Activated CD8-positive, alpha-beta memory T cell treated with anti-CD3 and anti-CD28 coated beads for 4 hours (primary cell): ENCODE measurements at places on chromosomes 13 and 19.

GRCh38 chr13:36175621-36176020, 38.7 kb downstream of the SOHLH2 start:
- DNase-seq: no peak

DNA sequence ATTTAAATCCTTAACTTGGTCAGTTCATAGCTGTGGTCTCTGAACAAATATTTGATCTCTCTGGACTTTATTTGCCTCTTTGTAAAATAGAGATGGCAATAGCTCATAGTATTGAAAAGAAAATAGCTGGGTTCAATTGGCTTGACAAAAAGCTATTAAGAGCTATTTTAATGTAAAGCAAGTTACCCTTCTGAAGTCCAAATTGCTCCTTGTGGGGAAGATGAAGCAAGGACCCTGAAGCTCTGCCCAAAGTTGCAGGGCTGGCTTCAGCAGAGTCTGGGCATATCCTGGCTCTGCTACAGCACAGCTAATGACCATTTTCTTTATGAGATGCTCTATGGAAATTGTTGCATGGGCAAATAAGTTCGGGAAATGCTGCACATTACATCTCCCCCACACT, 484.5 kb downstream of the TDRD3 start:
- DNase-seq: no peak

DNA sequence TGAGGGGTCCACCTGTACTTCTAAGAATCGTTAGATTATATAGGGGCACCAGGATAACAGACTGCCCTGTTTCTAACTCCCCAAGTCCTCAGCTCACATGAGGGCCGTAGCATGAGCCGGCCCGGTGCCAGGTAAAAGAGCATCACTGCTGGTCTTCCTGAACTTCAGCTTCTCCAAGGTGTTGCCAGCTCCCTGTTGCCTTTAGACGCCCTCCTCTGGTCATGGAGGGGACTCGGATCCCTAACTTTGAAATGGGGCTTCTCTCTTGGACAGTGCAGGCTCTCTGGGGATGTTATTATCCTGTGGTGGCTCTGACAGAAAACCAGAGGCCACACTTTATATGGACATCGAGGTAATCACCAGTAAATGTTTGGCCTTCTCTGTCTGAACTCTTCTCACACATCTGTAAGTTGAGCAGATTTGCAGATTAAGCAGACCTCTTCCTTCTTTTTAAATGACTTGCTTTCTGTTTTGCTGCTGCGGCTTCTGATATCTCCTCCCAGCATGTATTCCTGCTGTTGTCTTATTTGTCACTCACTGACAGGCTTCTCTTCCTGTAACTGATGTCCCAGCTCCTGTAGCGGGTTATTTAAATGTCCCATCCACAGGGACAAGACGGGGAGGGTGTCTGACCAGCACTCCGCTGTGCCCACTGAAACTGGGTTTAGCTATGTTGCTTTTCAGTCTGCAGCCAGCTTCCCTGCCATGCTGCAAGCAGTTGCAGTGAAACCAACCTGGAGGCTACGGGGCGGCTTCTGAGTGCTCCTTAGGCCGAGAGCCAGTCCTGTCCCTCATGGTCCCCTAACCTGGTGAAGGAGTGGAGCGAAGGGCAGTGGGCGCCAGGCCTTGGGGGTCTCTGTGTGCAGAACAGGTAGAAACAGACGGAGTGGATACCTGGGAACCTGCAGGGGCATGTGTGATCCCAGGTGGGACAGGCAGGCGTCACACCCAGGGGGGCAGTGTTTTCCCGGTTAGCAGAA, 39.2 kb downstream of the TSSK6 start:
- DNase-seq: no peak

DNA sequence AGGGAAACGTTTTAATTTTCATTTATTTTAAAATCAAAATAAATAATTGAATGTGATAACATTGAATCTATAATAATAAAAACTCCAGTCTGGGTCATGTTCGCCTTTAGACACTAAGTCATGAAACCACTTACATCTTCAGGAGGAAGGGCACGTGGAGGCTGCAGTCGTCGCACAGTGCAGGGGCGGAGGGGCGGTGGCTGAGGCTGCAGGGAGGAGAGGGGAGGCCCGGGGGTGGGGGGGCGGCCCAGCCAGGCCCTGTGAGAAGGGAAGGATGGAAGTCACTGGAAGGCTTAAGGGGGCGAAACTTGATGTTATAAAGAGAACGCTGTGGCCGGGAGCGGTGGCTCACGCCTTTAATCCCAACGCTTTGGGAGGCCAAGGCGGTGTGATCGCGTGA, 14.9 kb upstream of the LATS2 start:
- DNase-seq: no peak

- no peak for DNase-seq
Measured at GRCh38 chr13:32297206-32297605, 18.0 kb downstream of the ZAR1L start.

DNA sequence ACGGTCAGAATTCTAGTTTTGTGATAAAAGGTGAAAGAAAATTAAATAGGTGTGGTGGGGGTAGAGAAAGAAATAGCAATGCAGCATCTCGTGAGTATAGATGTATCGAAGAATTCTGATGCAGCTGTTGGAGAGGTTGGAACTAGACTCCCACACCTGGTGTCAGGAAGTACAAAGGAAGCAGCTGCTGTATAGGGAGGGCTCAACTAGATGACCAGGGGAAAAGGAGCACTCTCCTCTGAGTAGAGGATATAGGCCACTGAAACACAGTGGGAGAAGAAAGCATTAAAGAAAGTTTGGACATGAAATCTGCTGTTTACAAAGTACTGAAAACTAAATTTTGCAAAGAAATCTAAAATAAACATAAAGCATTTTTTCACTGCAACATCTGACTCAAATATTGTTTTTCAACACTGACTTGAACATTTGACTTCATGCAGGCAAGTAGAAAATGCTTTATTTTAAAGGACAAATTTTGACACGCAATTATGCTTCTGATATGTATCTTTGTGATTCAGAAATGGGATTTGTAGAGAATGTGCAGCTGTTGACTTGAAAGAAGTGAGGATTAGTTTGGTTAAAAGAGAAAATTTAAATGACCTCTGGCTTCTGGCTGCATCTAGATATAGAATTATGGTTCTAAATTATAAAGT, 82.2 kb downstream of the MIPEP start:
- no peak for DNase-seq

DNA sequence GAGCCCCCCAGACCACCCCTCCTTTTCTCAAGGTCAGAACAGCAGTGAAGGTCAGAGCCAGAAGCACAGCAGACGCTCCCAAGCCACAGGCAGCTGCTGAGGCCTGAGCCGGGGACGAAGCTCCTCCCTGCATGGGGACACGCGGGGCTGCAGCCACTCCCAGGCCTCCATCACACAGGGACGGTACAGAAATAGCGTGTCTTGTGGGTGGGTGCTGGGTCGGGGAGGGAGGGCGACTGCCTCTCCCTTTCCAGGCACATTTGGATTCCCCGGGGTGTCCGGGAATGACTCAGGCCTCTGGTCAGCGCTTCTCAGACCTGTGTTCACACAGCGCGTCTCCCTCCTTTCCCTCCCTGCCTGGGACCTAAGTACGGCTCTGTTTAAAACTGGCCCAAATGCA, 33.2 kb downstream of the RASA3 start:
- DNase-seq: no peak

- no peak for DNase-seq
Measured at GRCh38 chr19:8571006-8571411, 6.2 kb downstream of the MYO1F start.

DNA sequence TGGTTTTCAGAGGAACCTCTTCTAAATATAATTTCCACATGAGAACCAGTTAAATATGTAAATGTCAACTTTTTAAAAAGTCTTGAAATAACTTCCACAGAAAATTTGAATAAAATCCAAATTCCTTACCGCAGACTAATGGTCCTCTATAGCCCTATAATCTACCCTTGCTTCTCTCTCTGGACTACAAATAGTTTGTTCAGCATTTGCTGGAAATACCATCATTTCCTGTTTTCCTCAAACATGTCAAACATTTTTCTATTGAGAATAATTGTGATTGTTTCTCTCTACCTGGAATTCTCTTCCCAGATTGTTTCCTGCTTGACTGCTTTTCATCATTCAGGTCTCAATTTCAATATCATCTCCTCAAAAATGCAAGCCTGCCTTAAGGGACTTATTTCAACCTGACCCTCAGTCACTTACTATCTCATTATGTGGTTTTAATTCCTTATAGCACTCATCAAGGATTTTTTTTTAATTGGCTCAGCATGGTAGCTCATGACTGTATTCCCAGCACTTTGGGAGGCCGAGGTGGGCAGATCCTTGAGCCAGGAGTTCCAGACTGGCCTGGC, 898.9 kb upstream of the MIR17HG start:
- DNase-seq: no peak

DNA sequence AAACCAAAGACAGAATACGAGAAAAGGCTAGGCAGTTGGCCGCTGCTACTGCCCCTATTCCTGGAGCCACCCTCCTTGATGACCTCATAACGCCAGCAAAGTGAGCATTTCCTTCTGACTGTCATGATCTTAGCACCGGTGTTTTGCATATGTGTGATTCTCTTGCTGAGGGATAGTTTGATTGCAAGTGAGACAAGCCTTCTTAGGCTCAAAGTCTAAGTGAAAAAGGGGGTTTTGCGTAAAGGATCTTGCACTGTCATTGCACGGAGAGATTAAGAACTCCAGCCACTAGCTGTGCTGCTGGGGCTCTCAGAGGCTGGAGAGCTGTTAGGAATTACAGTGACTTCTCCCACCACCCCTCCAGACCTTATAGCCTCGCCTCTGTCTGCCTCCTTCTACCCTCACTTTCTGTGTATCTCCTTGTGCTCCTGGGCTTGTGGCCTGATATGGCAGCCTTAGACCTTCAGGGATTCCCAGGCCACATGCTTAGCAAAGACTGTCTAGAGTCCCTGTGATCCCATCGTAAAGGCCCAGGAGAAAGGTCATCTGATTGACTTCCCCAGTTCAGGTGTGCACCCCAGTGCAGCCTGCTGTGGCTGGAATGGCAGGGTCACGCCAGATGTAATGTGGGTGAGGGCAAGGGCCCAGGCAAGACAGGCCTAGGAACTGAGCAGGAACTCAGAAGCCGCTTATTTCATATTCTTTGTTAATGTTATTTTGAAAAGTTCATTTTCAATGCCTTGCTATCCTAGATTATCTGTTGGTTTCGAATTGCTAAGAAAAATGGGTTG, 12.6 kb downstream of the GPATCH1 start:
- no peak for DNase-seq

DNA sequence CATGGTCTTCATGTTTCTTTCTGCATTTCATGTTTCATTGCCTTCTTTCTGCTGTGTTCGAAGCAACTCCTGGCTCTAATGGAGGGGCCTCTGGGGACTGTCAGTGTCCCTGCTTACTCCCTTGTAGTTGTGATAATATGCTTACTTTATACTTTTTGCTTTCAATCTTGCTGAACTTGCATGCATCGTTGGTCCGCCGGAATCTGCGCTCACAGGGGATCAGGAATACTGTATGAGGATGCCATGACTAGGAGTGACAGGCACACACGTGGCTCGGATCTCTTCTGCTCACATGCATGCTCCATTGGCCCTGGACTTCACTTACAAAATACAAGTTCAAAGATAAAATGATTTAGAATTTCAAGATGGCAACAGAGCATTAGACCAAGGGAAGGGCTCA, 108.8 kb downstream of the SIPA1L3 start:
- DNase-seq: no peak

GRCh38 chr19:39098365-39099269, 14.4 kb downstream of the ACP7 start:
- no peak for DNase-seq

GRCh38 chr13:61396121-61396520, 19.5 kb downstream of the PCDH20 start:
- no peak for DNase-seq

- DNase-seq: no peak
Measured at GRCh38 chr13:20470136-20470535, 55.5 kb downstream of the CRYL1 start.

GRCh38 chr13:59880468-59880867, 283.3 kb downstream of the DIAPH3 start:
- no peak for DNase-seq
